Stimulated activated CD8-positive, alpha-beta memory T cell treated with anti-CD3 and anti-CD28 coated beads, Interleukin-12 subunit alpha, Interleukin-12 subunit beta, amount 100 ng/mL, for 1 hour (primary cell): ENCODE measurements at places on chromosomes 5 and 9.
A peak's percentile ranks its signal among the peaks of the same experiment; 100 is the strongest.

DNA sequence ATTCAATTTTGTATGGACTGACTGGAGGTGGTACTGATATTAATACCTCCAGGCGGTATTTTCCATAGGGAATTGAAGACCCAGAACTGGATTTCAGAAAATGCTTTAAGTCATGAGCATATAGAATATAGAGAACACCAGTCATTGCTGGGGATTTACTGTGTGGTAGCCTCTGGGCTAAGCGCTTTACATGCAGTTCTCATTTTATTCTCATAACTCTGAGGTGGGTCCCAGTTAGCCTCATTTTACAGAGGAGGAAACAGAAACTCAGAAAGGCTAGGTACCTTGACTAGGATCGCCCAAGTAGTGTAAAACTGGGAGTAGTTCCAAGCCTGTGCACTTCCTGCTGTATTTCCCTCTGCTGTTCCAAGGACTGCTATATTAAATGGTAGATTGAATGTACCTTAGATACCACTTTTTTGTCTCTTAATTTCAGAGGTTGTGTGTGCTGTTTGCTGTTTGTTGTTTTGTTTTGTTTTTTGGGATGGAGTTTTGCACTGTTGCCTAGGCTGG lies 13.8 kb downstream of the SLC44A1 start:
- DNase-seq = no peak

DNA sequence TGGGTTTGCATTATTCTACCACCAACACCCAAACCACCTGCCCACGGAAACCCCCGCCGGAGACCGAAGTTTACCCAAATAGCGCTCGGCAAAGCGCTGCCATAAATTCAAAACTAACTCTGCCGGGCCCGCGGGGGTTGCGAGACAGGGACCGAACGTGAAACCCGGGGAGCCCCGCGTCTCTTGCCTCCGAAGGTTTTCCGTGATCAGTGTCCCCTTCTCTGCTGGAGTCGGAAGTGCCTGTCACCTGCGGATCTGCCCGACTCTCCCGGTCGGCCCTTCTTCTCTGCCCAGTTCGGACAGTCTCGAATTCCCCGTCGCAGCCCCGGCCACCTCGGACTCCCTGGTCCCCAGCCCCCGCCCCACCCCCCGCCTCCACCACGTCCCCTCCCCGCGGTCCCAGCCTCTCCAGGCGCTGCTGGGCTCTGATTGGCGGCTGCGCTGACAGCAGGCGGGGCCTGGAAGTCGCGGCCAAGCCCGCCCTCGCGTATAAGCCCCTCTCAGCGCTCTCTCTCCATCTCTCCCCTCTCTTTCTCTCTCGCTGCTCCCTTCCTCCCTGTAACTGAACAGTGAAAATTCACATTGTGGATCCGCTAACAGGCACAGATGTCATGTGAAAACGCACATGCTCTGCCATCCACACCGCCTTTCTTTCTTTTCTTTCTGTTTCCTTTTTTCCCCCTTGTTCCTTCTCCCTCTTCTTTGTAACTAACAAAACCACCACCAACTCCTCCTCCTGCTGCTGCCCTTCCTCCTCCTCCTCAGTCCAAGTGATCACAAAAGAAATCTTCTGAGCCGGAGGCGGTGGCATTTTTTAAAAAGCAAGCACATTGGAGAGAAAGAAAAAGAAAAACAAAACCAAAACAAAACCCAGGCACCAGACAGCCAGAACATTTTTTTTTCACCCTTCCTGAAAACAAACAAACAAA lies at the start of gene RORB:
TSS of gene RORB (plus strand) at position 517 of the 929 bp plus-strand sequence. CDS start 642 bp downstream, outside the sequence.
- DNase-seq = peak; percentile 18

- DNase-seq = no peak
These were observed 101.0 kb upstream of the PTPN3 start for GRCh38 chr9:109599131-109599530.

GRCh38 chr5:152329207-152329606 lies 75.9 kb downstream of the NMUR2 start:
- DNase-seq = no peak
